Natural killer cell treated with Interleukin-12 subunit alpha and Interleukin-12 subunit beta and Interleukin-15 and Interleukin-18, amount 100 ng/mL, for 72 hours (primary cell): ENCODE measurements at places on chromosomes 3 and 15. TPM values are rescaled to one million over a fixed set of nuclear protein-coding genes. Genes with fewer than 3 reads are reported as not detected.

The C2CD4B gene
- not detected for total RNA-seq

The PARP15 gene
- total RNA-seq = 72.9 TPM

The IL20RB gene
- 3.4 TPM for total RNA-seq

The AQR gene
- total RNA-seq = 43.7 TPM

The GP5 gene
- not detected for total RNA-seq

The UACA gene
- 3.6 TPM for total RNA-seq

The NPAP1 gene
- total RNA-seq = not detected

The GOLGA6L7 gene
- not detected for total RNA-seq

The ZPLD1 gene
- total RNA-seq = not detected

The TM4SF1 gene
- not detected for total RNA-seq

- no peak overlapping the region for H3K4me3 ChIP-seq
- DNase-seq = no peak
- no peaks in the 10 kb centered on the region for H3K27me3 ChIP-seq
These were observed 58.7 kb upstream of the TGFBR2 start for GRCh38 chr3:30547716-30548115.

GRCh38 chr3:12984023-12984823 is 89.0 kb downstream of the IQSEC1 start:
- H3K27me3 ChIP-seq = no peaks in the 10 kb centered on the region
- no peak for DNase-seq
- peaks cover 1% of the 10 kb centered on the region for H3K36me3 ChIP-seq

DNA sequence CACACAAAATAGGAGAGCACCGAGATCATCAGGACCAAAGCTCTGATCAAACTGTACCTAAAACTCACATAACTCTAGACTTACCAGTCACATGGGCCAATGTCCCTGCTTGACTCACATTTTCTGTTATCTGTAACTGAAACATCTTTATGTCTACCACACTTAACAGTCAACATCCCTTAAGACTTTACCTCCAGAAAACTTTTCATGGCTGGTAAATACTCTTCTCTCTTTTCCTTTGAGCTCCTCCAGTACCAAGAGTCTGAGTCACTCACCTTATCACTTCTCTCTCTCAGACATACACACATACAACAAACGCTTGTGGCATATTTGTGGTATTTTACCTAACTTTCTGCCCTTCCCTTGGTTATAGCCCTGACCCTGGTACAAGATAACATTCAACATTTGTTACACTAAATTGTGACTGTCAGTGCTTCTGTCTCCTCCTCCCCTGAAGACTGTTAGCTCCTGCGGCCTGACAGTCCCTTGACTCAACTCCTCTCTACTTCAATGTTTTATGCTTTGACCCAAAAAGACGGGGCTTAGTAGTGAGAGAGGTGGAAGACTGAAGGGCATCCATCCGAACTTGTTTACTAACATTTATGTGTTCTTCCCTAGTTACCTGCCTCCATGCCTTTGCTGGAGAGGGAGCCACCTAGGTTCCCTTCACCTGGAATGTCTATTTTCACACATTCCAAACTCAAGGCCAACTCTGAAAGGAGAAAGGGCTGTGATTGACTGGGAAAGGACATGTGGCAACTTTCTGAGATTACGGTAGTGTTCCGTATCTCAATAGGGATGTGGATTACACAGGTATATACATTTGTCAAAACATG is 3.7 kb upstream of the EFHB start:
- no peak overlapping the region for H3K4me3 ChIP-seq
- H3K27me3 ChIP-seq = peaks cover 13% of the 10 kb centered on the region
- H3K27ac ChIP-seq = no peak overlapping the region
- peaks cover 10% of the 10 kb centered on the region for H3K4me1 ChIP-seq
- H3K36me3 ChIP-seq = no peaks in the 10 kb centered on the region

- H3K36me3 ChIP-seq = no peaks in the 10 kb centered on the region
- peaks cover 19% of the 10 kb centered on the region for H3K4me1 ChIP-seq
- no peak overlapping the region for H3K4me3 ChIP-seq
- no peak for DNase-seq
These were observed 126.8 kb downstream of the DLG1 start for GRCh38 chr3:197171481-197172067.

DNA sequence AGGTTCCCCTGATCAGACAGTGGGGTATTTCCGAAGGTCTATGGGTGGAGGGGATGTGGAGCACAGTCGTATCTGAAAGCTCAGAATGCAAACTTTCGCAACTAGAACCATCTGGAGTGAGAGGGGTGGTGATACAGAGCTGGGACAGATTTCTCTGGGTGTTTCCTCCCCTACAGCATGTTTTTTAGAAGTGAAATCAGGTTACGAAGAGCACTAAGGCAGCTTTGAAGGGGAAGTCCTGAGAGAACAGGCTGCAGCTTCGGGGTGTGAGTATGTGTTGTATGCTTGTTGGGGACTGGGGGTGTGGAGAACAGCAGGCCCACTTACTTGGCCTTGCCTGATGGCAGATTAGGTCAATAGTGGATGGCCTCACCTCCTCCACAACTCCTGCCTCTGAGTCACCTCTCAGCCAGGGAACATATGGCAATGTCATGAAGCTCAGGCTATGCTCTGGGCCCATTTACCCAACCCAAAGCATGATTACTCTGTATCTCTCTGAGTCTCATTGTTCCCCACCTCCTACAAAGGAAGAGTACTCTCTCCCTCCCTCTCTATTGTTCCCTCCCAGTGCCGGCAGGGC is 107.2 kb upstream of the RASGRP1 start:
- H3K4me3 ChIP-seq = peak overlapping the region; percentile 75
- peak; percentile 80 for DNase-seq
- peaks cover 5% of the 10 kb centered on the region for H3K36me3 ChIP-seq
- H3K27me3 ChIP-seq = no peaks in the 10 kb centered on the region

DNA sequence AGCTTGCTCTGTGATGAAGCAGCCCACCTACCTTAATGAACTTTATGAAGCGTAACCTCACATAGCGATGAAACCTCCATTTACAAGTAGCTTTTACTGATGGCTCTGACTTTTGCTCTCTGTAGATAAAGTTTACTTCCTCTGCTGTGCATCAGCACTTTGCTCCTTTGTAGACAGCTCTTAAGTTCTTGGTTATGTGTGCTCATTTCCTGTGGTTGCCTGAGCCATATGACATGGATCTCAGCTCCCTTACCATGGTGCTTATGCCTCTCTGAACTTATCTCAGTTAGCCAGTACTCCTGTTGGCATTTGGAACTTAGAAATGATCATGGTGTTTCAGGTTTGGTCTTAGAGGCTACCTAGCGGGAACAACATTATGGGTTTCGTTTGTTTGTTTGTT is 7.8 kb downstream of the MFSD1 start:
- peaks cover 16% of the 10 kb centered on the region for H3K36me3 ChIP-seq
- H3K27ac ChIP-seq = peak overlapping the region; percentile 2
- H3K4me3 ChIP-seq = no peak overlapping the region

DNA sequence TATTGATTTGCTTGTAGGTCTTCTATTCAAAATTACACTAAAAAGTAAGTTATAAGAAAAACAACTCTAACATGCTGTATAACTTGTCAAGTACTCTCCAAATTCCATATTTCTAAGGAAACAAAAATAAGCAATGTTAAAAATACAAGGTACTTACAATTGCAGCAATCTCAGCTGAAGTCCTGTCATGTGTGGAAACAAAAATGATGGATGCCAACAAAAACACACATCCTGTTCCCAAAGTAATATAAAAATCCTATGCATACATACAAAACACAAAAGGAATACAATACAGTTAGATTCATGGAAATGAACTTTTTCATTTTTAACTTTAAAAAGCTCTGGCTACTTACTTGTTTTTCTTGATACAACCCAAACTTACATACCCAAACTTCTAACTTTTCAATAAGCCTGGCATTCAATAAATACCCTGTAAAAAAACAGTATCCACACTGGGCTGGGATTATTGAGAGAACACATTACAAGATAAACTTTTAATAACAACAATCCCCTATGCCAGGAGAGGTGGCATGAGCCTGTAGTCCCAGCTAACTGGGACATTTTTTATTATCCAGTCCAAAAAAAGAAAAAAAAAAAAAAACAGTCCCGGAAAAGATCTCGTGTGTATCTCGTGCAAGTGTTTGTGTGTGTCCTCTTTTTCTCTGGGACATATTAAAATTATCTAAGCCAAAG is 14.7 kb downstream of the CMTM6 start:
- no peak overlapping the region for H3K4me3 ChIP-seq
- peaks cover 10% of the 10 kb centered on the region for H3K36me3 ChIP-seq
- H3K27ac ChIP-seq = no peak overlapping the region
- no peak for DNase-seq

DNA sequence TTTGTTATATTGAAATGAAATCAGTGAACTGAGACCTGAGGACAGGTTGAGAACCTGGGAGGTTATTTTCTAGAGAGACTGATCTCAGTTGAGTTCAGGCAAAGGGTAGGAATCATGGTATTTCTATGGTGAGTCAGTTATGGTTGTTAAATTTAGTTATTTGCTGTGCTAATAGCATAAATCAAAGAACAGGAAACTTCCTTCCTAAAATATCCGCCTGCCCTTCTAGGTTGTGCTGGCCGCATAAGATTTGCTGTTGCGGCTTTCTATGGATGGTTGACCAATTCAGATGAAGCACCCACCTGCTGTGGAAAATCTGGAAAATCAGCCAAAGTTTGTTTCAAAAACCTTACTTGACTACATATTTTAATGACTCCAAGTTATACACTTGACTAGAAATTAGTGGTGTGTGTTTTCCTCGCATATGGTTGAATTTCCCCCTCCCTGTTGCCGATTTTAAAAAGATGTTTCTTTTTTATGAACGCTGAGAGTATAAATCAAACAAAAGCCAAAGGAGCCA is 52.6 kb downstream of the PLCL2 start:
- no peak for DNase-seq
- H3K27ac ChIP-seq = peak overlapping the region; percentile 43
- no peaks in the 10 kb centered on the region for H3K36me3 ChIP-seq

- no peaks in the 10 kb centered on the region for H3K36me3 ChIP-seq
- no peak overlapping the region for H3K27ac ChIP-seq
- H3K4me3 ChIP-seq = no peak overlapping the region
These were observed 67.3 kb upstream of the GLCE start for GRCh38 chr15:69093127-69093526.

DNA sequence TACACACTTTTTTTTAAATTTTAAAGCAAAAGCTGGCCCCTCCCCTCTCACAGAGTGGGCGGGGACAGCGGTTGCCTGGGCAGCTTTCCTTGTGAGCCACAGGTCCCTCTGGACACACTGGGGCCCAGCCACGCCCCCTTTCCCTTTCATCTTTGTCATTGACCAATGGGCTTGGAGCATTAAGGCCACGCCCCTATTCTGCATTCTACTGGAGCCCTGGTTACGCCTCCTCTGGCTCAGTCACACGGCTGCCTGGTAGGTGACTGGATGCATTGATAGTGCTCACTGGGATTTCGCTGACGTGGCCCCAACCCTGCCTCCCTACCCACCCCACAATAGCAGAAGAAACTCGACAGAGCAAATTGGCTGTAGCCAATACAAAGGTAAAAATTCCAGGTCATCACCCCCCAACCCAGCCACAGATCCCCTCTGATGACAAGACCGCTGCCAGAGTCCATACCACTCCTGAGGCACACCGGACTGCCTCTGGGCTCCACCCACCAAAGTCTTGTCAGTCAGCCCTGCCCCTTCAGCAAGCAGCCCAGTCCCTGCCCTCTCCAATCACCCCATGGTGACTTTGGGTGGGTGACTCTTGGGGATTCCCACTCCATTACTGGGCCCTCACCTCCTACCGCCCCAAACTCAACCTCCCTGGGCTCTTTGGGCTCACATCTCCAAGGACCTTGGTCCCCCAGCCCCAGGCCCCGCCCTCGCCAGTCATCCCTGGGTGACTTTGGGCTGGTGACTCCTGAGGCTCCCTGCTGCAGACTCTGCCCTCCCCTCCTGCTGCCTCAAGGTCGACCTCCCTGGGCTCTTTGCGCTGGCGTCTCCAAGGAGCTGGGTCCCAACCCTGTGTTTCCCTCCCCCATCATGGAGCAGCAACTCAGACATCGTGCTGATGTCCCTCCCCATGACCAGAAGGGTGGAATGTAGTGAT is 112.2 kb upstream of the FAN1 start:
- H3K27ac ChIP-seq = no peak overlapping the region
- H3K4me1 ChIP-seq = peaks cover 2% of the 10 kb centered on the region
- no peak for DNase-seq
- H3K36me3 ChIP-seq = no peaks in the 10 kb centered on the region
- H3K4me3 ChIP-seq = no peak overlapping the region
- H3K27me3 ChIP-seq = peaks cover 8% of the 10 kb centered on the region

DNA sequence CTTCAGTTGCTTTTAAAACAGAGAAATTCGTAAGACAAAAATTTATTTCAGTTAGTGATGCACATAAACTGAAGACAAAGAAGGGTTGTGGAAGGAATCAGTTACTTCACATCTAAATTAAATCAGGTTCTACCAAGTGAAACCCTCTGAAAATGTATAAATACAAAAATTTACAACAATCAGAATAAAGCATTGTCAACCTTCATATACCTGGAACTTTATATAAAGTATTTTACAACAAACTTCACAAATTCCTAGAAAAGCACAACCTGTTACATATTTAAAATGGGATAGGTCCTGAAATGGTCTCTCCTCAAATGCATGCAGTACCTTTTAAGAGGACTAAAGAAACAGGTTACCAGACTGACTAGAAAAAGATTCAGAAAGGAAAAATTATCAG is 26.9 kb downstream of the ATOSA start:
- H3K4me1 ChIP-seq = peaks cover 13% of the 10 kb centered on the region
- H3K27ac ChIP-seq = peak overlapping the region; percentile 58
- H3K36me3 ChIP-seq = peaks cover 5% of the 10 kb centered on the region
- no peak for DNase-seq

DNA sequence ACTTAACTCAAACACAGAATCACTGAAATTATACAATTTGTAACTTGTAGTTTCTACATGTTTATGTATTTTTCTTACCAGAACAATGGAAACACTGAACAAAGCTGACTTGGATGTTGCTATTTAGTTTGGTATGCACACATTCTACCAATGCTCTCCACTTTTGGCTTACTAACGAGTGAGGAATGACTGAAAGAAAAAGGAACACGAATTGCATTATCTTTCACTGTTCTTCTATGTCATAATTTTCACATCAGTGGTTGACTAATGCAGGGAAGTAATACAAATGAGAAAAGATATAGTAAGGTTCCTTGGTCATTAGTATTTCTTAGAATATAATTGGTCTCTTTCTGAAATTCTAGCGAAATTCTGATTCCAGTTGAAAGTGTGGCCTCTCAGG is 9.8 kb upstream of the CNTN3 start:
- H3K4me1 ChIP-seq = no peaks in the 10 kb centered on the region
- no peaks in the 10 kb centered on the region for H3K27me3 ChIP-seq
- peaks cover 4% of the 10 kb centered on the region for H3K36me3 ChIP-seq
- no peak overlapping the region for H3K4me3 ChIP-seq

GRCh38 chr15:91688811-91689210 is 164.7 kb upstream of the SLCO3A1 start:
- no peak overlapping the region for H3K4me3 ChIP-seq
- no peaks in the 10 kb centered on the region for H3K36me3 ChIP-seq
- peaks cover 9% of the 10 kb centered on the region for H3K27me3 ChIP-seq
